Hindlimb muscle (tissue), 1 donor: ENCODE measurements at places on chromosomes 5 and 9. TPM values are rescaled to one million over a fixed set of nuclear protein-coding genes. Genes with fewer than 3 reads are reported as not detected.

- DNase-seq, result no peak
Measured at GRCh38 chr5:142904416-142904815, 134.2 kb downstream of the ARHGAP26 start.

GRCh38 chr9:96420468-96421219 is 2.5 kb upstream of the ZNF367 start:
- DNase-seq, result no peak

CSF1R gene
- polyA plus RNA-seq, result 45.1 TPM

TMEM174 gene
- not detected for polyA plus RNA-seq

NR2F1 gene
- polyA plus RNA-seq, result 3.9 TPM

DNA sequence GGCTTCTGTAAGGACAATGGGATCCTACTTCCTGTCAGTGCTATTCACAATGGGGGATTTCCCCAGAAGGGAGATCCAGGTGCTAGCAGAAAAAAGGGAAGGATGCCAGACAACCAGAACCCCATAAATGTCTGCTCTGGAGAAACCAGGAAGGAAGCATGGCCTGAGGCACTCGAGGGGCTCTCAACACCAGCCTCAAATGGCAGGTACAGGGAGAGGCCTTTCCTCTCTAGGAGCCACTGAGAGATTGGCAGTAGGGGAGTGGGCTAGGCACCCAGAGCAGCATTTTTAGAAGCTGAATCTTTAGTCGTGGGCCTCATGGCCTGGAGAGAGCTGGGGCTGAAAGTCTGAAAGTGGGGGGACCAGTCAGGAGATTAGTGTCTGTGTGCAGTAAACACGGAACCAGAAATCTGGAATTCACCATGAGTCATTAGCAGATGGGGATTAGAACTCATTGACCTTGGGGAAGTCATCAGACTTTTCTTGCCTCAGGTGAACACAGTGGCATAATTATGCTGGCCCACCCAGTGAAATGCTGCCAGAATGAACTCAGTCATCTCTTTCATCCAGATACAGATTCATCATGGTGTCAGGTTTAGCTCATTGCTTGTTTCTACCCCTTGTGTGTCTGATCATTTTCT is 28.3 kb downstream of the ARHGEF28 start:
- DNase-seq, result no peak

GRCh38 chr5:42547141-42547540 is 123.9 kb downstream of the GHR start:
- no peak for DNase-seq

PCDH1 gene
- 18.8 TPM for polyA plus RNA-seq

GRCh38 chr9:87875831-87876545 is 6.7 kb upstream of the SPATA31E1 start:
- no peak for DNase-seq

LIFR gene
- polyA plus RNA-seq, result 48.9 TPM

DNA sequence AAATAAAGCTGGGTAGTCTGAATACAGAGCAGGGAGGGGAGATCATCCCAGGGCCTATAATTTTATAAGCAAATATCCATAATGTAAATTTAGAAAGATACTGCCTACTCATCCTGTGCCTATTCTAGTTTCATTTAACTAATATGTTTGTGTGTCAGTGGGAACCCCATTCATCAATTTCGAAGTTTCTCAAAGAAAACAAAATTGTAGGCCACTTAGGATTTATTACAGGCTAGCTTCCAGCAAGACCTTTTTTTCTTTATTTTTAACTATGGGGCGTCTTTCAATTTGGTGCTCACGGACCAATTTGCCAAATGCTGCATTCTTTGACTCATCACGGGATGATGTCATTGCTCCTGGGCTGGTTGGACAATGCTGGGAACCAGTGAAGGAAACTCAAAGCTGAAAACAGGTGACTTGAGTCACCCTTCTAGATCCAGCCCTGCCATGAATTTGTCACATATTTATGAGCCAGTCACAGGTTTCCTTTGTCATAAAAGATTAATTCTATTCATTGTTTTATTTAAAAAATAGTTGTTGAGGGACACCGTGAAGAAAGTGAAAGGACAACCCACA is 13.4 kb downstream of the PCSK5 start:
- no peak for DNase-seq

HTR1A gene
- not detected for polyA plus RNA-seq

GRCh38 chr9:134483361-134484184 is 157.3 kb downstream of the RXRA start:
- DNase-seq, result no peak

GRCh38 chr5:54632131-54632701 is 114.7 kb downstream of the SNX18 start:
- no peak for DNase-seq

TAF1L gene
- 0.05 TPM for polyA plus RNA-seq

- DNase-seq, result no peak
Measured at GRCh38 chr9:98406469-98406868, 151.0 kb upstream of the TBC1D2 start.

- peak; percentile 23 for DNase-seq
Measured at GRCh38 chr5:170522211-170523141, 18.7 kb downstream of the KCNIP1 start.

DNA sequence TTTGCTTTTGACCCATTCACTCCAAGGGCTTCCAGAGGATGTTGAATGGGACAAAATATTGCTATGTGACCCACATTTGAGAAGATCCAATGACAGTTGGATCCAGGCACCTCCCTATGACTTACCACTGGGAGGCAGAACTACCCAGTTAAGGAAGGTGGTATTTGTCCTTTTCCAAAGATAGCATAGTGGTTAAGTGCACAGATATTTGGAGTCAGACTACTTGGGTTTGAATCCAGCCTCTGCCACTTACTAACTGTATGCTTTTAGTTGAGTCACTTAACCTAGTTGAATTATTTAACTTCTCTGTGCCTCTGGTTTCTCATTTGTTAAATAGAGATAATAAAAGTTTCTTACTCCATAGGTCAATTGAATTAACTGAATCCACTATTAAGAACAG is 74.5 kb upstream of the PALM2AKAP2 start:
- DNase-seq, result no peak

BTNL8 gene
- polyA plus RNA-seq, result not detected

GRCh38 chr5:133474851-133475590 is 137.3 kb downstream of the FSTL4 start:
- no peak for DNase-seq

DNA sequence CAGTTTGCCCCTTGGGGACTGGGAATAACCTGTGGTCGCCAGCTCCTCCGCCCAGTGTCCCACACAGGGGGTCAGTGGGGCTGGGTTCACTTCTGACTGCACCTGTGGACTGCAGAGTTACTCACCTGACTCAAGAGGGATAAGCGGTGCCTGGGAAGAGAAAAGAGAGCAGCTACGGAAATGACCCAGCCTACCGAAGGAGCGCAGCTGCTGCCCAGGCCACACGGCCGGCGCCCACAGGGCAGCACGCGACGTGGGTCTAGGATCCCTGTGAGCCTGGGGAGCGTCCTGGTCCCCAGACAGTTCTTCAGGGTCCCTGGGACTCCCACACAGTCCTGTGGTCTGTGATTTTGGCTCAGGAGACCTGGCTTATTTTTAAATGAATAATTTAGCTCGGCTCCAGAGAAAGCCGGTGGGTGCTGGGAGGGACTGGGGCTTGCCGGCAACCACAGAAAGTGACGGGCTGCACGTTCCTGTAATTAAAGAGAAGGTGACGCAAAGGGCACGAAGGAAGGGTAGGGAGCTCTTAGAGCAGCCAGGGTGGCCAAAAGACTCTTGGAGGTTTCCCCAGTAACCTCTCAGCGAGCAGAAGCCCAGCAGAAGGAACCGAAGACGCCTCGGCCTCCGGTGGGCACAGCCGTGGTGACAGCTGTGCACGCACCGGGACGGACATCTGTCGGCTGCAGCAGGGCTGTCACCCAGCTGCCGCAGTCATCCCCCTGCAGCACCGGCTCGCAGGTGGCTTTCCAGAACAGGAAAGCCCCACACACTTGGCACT is 97.5 kb upstream of the FCN2 start:
- DNase-seq, result no peak

FOXD4 gene
- polyA plus RNA-seq, result 2.7 TPM

GRCh38 chr5:78501411-78502352 is 141.3 kb downstream of the SCAMP1 start:
- no peak for DNase-seq

GRCh38 chr9:69060766-69061165 is 25.2 kb downstream of the FXN start:
- DNase-seq, result no peak

- no peak for DNase-seq
Measured at GRCh38 chr9:4886698-4887097, 94.0 kb downstream of the RCL1 start.

GRCh38 chr5:100516285-100516684 is 18.9 kb upstream of the FAM174A start:
- no peak for DNase-seq

PIP5KL1 gene
- 3.3 TPM for polyA plus RNA-seq

DNA sequence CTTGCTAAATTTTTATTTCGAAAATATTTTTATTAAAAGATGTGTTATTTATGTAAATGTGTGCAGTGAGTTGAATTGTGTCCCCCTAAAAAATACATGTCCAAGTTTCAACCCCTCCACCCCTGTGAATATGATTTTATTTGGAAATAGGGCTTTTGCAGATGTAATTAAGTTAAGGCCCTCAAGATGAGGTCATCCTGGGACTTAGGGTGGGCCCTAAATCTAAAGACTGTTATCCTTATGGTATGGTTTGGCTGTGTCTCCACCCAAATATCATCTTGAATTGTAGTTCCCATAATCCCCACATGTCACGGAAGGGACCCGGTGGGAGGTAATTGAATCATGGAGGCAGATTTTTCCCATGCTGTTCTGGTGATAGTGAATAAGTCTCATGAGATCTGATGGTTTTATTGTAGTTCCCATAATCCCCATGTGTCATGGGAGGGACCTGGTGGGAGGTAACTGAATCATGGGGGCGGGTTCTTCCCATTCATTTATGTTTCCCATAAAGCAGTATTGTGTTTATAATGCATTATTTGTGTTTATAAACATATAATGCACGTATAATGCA is 1.5 kb upstream of the TMED7 start:
- no peak for DNase-seq

DNA sequence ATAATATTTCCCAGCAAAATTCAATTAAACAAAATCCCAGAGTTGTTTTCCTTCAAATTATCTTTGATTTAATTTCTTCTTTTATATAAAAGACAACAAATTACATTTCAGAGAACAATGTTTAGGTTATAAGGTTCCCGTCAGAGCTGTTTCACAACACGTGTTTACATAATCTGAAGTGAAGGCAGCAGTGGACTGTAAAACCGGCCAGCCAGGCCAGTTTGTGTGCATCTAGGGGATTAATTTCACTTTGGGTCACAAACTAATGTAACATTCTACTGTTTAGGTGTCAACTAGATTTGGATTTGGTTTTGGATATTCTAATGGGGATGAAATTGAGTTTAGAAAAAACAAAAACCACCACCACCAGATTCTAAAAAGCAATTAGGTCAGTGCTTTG is 86.5 kb upstream of the PLPP1 start:
- DNase-seq, result no peak

LSM11 gene
- 10.6 TPM for polyA plus RNA-seq

DNA sequence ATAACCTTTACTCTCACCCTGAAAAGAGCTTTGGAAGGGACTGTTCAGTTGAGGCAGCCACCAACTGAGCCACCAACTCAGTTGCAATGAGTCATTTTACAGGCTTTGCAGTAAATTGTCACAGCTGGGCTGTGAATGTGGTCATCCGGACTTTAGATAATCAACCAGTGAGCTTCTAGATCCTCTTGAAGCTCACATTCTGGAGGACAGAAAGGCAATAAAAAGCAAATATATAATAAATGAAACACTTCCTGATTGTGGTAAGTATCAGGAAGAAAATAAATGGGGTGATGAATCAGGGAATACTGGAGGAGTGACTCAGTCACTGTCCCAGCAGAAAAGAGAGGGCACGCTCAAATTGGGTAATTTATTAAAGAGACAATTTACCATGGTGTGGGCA is 13.2 kb upstream of the C5orf58 start:
- DNase-seq, result no peak

GRCh38 chr5:120158211-120158610 is 305.9 kb upstream of the PRR16 start:
- no peak for DNase-seq

- DNase-seq, result no peak
Measured at GRCh38 chr5:21085791-21086190, 1097.8 kb upstream of the CDH18 start.

DNA sequence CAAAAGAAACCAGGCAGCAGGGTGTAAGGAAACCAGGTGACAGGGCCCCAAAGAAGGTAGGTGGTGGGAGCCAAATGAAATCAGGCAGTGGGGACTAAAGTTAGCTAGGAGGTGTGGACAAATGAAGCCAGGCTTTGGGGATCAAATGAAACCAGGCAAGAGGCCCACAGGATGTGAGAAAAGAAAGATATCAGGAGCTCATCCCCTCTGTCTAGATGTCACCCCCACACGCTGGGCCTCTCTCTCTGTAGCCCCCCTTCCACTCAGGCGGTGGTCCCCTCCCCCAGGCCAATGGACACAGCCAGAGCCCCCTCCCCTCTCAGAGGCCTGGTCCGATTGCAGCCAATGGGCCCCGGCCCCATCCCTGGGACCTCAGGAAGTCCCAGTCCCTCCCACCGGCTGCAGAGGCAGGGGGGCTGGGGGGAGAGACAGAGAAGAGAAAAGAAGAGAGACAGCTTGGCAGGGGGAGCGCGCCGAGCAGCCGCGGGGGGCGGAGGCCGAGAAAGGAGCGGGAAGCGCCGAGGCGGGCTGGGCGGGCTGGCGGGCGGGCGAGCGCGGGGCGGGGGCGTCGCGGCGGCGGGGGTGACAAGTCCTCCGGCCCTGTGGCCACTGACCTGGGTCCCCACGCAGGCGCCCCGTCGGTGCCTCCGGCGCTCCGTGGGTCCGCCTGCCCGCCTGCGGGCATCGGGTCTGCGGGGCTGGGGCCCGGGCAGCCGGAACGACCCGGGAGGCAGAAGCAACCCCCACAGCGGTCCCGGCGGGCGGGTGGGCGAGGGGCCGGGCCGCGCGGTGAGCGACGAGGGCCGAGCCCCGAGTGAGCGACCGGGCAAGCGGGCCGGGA is 11.9 kb downstream of the CNTFR start:
- peak; percentile 86 for DNase-seq

OSMR gene
- 10.5 TPM for polyA plus RNA-seq

DNA sequence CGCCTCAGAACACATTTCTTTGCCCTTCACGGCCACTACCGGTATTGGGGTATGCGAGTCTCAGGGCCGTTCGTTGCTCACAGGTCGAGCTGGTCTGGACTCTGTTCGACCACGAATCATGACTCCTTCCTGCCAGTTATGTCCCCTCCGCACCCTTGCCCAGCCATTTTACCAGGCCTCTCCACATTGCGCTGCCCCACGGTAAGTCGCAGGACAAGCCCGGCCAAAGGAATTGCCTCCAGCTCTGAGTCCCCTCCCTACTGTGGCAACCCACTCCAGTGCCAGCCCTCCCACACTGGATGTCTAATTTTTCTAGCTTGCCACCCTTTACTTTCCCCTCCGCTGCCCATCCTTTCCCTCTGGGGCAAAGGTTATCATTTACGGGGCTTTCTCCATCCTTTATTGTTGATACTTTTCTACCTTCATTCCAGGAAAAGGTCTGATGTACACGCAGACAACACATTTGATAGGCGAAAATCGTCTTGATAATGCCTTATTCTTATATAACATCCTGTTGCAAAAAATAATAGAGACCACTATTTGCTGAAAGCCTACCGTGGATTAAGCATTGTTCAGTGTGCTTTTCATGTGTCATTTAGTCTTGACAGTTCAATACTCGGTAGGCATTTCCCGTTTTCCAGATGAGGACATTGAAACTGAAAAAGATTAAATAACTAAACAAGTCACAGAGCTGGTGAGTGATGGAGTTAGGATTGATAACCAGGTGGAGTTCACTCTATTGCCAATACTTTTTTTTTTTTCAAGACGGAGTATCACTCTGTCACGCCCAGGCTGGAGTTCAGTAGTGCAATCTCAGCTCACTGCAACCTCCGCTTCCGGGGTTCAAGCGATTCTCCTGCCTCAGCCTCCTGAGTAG is 958 bp upstream of the HSPA5 start:
- no peak for DNase-seq
